ENCODE measurements at places on chromosomes 6 and 20.

DNA sequence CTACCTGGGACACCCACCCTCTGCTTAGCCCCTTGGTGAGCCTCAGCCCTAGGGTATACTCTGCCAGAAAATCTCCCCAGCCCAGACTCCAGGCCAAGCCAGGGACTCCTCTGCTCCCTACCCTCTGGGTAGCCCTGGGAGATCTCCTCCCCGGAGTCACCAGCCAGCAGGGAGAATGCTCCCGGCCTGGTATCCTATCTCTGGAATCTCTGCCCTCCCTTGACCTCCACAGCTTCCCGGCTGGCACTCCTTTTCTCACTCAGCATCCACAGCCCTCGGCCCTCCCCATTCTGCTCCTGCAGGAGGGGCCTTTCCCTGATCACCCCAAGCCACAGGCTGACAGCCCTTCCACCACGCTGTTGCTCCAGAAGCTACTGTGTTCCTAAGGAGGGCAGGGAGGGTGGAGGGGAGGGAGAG is 22.6 kb downstream of the NOL4L start:
- DNase-seq = no peak

DNA sequence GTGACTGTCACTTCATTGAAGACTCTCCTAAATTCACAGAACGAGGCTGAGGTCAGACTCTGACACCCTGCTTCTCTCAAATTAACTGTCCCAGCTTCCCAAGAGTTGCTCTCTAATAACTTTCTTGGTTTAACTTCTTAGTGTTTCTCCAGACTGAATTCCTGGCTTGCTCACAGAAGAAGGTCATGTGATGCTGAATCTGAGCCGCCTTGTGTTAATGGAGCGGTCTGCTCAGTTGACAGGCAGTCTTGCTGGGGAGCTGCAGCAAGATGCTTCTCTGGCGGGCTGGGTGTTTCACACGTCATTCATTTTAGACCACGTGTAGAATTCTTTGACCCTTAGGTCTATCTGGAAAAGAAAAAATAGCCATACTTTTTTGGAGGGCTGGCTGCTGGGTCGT is 107.3 kb downstream of the FOXO3 start:
- peak; percentile 50 for DNase-seq

DNA sequence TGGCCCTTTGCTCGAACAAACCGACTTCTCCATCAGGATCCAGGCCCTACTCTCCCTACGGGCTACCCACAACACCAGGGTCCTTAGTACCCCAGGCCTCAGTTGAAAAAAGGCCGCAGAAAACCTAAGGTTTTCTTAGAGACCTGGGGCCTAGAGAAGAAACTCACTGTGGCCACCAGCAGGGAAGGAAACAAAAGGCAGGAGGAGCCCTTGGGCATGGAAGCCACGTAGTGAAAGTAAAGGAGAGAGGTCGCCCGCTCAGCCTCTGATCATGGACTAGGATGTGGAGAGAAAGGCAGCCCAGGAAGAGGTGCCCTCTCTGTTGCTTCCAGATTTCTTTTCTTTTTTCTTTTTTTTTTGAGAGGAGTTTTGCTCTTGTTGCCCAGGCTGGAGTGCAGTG is 31.5 kb downstream of the CPNE5 start:
- DNase-seq = no peak

DNA sequence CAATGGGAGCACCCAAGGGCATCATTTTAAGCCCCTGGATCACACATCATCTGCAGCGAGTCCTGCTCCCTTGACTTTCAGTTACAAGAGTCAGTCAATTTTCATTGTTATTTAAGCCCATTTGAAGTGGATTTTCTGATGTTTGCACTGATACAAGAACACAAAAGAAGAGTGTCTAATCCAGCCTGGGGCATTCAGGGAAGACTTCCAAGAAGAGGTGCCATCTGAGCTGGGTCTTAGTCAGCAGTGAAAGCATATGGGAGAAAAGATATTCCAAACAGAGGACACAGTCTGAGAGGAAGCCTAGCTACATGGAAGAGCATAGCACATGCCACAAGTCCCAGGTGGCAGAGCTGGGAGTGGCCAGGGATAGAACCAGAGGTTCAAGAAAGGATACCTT is 10.4 kb upstream of the FOXP4 start:
- DNase-seq = no peak

- no peak for DNase-seq
These were observed 95.6 kb upstream of the SLC35B3 start for GRCh38 chr6:8530785-8531435.

DNA sequence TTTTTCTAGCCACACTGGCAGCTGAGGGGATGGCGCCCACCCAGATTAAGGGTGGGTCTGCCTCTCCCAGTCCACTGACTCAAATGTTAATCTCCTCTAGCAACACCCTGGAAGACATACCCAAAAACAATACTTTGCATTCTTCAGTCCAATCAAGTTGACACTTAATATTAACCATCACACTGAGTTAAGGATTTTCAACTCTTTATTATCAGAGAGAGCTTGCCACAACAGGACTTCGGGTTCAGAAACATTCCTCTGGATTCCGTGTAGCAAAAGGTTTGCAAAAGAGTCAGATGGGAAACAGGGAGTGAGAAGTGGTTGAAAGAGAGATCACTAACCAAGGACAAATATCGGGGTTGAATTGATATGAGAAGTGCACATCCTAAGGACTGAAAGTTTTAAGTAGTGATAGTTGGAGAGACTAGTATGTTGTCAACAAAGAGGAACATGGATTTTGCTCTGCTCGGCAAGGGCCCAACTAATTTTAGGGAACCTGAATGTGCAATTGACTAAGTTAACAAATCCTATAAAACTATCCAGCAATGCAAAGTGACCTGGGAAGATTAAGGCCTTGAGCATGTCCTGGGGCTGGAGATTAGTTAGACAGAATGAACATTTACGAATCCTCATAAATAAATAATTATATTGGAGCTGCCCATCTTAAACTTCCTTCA is 137.0 kb upstream of the TENT5A start:
- no peak for DNase-seq

DNA sequence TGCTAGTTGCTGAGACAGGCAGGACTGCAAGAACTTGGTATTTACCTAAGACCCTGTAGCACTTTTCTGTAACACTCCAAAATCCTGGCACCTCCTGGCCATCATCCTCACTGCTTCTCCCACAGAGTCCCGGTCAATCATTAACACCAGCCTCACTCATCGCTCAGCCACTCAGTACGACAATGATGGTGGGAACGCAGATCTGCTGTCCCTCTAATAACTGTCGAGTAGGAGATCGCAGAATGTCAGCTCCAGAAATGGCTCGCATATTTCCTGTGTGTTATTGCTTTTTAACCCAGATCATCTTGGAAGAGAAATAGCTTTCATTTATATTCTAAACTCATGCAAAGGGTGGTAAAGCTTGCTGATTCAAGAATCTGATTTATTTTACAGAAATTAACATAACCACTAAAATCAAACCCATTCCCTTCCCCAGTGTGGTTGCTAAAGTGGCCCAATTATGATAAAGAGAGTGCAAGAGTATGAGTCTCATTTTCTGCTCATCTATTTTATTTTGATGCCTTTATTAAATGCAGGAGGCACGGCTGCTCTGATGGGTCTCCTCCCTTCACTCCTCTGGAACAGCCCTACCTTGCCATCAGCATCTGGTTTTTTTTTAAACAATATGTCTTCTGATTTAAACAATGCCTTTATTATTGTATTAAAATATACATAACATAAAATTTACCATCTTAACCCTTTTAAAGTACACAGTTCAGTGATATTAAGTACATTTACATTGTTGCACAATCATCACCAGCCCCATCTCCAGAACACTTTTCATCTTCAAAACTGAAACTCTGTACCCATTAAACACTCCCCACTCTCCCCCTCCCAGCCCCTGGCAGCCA is 28.3 kb upstream of the GGTLC1 start:
- DNase-seq = no peak

- DNase-seq = no peak
These were observed 19.6 kb downstream of the FARS2 start for GRCh38 chr6:5280920-5281319.

- DNase-seq = no peak
These were observed 65.7 kb downstream of the CTCFL start for GRCh38 chr20:57459278-57459677.

DNA sequence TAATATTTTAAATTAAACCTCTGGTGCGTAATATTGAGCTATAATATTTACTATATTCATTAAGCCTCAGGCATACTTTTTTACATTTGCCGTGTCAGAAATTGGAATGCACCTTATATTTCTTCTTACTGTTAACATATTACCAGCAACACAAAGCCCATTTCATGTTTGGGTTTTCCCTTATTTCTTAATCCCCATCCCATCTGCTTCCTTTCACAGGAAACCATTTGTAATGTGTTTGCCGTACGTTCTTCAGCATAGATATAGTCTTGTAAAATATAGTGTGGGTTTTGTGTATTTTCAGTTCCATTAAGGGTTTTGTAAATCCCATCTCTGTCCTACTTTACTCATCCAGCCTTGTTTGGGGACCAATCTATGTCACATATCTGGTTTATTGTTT is 6.5 kb downstream of the EYS start:
- DNase-seq = no peak

GRCh38 chr6:80594461-80594860 is 488.0 kb downstream of the BCKDHB start:
- no peak for DNase-seq

DNA sequence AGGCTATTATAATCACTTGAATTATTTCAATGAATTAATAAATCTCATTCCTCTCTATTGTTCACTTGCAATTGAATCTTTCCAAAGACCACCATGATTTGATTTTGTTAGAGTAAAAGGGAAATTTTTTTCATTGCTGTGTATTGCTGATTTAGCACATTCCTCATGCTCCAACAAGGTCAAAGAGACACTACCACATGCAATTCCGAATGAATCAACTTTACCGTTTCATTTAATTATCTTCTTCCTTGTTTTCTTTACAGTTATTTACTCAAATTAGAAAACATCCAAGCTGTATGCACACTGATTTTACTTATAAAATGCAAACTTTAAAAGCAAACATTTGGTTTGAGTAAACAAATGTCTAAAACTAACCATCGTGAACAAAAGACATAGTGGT is 967 bp downstream of the KIAA0408 start:
- no peak for DNase-seq

GRCh38 chr6:38836585-38836984 is 121.5 kb downstream of the DNAH8 start:
- DNase-seq = no peak

DNA sequence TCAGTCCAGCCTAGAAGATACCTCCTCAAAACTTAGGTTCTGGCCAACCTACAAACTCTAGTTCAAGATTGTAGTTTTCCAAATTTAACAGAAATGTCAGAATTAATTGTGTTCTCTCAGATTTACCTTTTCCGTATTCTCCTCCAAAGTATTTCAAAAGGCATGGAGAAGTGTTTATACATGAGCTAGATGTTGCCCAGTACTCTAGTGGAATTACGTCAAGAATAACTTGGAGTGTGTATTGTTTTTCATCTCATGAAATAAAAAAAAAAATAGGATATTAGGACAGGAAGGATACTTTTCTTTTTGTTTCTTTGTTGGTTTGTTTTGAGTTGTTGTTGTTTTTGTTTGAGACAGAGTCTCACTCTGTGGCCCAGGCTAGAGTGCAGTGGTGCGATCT is 32.3 kb upstream of the MARCKS start:
- no peak for DNase-seq

DNA sequence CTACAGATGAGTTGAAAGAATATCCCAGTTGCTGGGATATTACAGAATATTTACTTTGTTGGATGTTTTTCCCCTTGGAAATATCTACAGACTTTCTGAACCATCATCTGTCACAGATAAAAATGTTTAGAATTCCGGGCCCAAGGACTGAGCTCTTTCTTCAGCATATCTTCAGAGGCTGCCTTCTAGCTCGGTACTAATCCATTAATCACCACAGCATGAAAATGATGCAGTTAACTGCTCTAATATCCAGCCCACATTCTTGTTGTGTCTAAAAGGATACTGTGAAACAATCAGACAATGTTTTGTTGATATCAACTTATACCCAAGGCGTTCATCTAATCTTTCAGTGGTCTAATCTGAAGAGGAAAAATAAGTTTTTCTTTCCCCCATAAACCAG is 247.4 kb downstream of the TBC1D32 start:
- DNase-seq = no peak

DNA sequence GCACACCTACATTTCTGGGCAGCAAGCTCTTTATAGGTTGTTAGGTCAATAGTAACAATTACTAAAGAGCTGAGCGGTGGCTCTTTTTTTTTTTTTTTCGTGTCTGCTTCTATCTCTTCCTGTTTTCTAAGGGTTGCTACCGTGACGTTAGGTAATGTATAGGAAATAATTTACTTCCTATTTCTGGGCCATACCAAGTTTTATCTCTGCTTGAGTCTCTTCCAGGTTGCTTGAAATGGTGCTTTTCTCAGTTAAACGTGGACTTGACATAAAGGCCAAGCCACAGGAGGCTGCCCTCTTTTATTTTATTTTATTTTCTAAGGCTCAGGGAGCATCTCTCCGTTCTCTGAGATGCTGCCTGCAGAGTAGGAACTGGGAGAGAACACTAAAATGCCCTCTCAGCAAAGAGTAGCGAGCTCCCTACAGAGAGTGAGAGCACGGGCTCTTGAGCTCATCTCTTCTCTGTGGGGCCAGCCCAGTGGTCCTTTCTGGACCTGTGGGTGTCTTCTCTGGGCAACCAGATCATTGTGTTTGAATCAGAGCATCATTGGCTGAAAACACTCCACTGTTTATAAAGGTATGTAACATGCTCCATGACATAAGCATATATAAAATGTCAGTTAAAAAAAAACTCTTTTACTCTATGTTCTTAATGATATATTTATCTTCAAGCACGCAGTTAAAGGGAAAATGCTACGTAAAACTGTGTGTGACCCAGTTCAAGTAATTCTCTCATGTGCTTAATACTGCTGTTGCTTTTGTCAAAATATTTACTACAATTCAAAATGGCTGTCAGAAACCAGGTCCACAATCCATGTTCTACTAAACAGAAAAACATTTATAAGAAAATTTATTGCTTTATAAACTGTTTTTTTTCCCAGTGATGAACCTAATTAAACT is at the start of gene ZNF831:
Gene ZNF831 (plus strand): TSS at position 191 of the 900 bp plus-strand sequence. CDS start 27,199 bp downstream, outside the sequence.
- no peak for DNase-seq

- DNase-seq = no peak
These were observed 270.0 kb downstream of the CDH26 start for GRCh38 chr20:60228255-60228654.

GRCh38 chr6:1873781-1874180 is 264.1 kb downstream of the FOXC1 start:
- peak; percentile 64 for DNase-seq

DNA sequence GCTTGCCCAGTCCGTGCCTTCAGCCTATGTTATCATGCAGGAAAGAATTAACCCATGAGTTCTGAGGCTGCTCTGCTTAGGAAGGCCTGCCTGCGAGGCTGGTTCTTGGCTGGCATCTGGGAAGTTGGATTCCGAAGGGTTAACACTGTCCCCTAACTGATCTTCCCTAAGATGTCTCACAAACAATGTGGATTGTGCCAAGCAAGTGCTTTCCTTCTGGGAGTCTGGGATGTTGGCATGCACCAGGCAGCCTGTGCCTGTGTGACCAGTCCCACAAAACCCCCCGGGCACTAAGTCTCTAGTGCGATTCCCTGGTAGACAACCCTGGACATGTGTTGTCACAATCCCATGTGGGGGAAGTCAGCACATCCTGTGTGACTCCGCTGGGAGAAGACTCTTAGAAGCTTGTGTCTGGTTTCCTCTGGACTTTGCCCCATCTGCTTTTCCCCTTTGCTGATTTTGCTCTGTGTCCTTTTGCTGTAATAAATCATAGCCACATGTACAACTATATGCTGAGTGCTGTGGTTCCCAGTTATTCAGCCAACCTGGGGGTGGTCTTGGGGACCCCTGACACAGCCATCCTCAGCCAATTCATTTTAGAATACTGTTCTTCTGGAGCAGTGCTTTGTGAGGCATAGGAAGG is 83.8 kb downstream of the SLC22A23 start:
- DNase-seq = no peak
